Hematopoietic multipotent progenitor cell (in vitro differentiated cells): ENCODE measurements at places on chromosomes 5 and 9.

- no peak for DNase-seq
These were observed 1.3 kb downstream of the RANBP3L start for GRCh38 chr5:36300191-36300926.

DNA sequence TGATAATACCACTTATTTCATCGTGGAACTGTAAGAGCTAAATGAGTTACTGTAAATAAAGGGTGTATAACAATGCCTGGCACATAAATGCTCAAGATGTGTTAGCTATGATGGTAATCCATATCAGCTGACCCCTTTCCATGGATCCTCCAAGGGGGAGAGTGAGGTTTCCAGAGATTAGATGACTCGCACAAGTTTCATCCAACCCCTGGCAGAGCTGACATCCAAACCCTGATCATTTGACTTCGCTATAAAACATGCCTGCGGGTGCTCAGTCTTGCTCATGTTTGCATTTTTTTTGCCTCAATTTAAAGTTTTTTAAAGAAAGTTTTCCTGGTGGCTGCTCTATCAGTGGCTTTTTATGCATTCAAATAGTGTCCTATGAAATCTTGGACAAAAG lies 145.7 kb upstream of the SMIM23 start:
- DNase-seq, result no peak

GRCh38 chr9:3480353-3480655 lies 45.5 kb downstream of the RFX3 start:
- DNase-seq, result no peak

DNA sequence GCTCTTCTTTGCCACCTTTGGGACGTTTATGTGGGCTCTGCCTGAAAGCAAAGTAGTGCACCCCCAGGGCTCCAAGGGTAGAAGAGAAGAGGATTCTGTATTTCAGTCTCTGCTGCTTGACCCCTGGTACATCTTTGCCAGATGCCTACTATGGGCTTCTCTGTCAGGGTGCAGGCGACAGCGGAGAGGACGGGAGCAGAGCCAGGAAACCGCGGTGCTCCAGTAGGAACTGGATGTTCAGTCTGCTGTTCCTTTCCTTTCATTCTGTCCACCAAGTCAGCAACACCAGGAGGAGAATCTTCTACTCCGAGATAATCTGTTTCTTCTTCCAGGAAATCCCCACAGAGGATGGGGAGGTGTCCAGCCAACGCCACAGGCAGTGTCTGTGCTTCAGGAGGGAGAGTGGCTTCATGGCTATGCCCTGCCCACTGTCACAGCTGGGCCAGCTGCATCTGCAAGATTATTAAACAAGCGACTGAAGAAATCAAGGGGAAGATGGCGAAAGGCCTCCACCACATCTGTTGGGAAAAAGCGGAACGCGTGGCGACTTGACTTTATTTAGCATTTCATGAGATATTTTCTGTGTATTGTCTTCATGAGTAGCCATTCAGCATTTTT lies 398.3 kb downstream of the IRX1 start:
- no peak for DNase-seq

DNA sequence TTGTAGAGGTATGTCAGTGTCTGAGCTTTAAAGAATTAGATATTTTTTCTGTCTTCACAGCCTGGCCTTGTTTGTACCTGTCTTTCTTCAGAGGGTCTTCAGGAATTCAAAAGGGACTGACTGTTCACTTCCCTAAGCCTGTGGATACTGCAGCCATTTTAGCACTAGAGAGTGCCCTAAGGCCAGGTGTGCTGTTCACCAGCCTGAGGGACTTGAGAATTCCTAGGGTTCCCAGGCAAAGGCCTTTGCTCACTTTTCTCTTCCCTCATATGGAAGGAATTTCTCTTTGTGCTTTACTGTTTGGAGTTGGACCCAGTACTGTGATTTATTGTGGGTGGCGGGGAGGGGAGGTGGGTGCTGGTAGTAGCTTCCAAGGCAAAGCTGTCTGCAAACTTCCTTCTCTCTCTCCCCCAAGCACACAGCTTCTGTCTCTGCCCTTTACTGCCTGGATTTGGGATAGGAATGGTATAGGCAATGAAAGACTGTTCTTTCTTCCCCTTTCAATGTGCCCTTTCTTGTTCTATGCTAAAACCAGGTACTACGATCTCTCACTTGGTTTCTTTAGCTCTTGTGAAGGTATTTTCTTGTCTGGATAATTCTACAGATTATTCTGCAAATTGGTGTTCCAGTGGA lies 9.7 kb upstream of the LRRC70 start:
- no peak for DNase-seq

DNA sequence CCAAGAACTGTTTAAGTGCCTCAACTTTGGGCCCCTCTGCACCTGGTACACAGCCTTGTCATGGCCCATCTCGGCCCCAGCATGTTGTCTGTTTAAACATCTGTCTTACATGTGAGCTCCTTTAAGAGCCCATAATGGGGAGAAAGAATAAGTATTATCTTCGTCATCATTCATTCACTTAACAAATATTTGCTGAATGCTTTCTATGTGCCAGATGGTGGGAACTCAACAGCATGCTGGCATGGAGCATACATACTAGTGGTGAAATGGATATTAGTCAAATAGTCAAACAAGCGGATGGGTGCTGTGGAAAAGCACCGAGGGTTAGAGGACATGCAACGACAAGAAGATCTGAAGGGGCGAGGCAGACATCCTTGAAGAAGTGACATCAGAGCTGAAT lies 54.5 kb downstream of the GABBR2 start:
- no peak for DNase-seq

DNA sequence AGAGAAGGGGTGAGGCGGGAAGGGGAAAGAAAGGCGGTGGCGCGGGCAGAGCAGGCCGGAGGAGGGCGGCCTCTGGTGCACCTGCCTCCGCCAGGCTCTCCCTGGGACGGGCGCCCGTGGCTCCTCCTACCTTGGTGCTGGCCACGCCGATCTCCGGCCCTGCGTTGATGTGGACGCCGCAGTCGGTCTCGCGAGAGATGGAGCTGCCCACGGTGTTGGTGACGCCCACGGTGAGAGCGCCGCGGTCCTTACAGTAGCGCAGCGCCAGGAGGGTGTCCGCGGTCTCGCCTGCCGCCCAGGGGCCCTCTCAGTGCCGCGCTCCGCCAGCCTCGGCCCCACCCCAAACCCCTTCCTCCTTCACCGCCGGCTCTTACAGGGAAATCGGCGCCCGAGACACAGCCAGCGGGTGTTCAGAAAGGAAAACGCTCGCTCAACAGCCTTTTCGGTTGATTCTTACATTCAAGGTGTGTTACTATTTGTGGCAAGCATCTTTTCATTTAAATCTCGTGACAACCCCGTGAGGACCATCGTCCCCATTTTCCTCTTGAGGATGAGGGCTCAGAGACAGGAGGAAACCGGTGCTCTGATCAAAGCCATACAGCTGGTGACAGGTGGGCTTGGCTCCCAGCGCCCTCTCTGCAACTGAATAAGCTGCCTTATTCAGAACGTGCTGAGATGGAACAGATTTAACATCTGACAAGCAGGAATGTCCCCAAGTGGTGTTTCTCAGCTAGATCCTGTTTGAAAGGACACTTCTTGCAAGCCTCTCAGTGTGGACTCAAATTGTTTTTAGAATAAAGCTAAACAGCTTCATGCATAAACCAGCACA lies 22.0 kb upstream of the MAPK9 start:
- DNase-seq, result peak; percentile 72

DNA sequence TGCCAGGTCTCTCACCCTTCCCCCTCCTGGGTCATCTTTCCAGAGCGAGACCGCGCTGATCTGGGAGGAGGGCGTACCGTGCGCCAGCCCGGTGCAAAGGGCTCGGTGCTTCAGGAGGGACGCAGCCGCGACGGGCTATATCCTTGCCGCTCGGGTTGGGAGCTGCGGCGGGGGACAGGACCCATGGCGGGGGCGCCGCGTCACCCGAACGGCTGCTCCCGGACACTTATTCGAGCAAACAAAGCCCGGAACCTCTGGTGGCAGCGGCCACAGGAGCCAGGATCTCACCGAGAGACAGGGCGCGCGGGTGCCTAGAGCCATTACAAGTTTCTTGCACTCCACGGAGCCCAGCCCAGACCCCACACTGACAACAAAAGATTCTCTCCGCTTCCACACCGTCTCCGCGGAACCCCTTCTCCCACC lies 1.3 kb downstream of the SEMA6A start:
- DNase-seq, result no peak

- DNase-seq, result no peak
These were observed 172.2 kb upstream of the ZNF608 start for GRCh38 chr5:124918618-124919017.

GRCh38 chr9:88936132-88936531 lies 55.1 kb upstream of the S1PR3 start:
- no peak for DNase-seq

DNA sequence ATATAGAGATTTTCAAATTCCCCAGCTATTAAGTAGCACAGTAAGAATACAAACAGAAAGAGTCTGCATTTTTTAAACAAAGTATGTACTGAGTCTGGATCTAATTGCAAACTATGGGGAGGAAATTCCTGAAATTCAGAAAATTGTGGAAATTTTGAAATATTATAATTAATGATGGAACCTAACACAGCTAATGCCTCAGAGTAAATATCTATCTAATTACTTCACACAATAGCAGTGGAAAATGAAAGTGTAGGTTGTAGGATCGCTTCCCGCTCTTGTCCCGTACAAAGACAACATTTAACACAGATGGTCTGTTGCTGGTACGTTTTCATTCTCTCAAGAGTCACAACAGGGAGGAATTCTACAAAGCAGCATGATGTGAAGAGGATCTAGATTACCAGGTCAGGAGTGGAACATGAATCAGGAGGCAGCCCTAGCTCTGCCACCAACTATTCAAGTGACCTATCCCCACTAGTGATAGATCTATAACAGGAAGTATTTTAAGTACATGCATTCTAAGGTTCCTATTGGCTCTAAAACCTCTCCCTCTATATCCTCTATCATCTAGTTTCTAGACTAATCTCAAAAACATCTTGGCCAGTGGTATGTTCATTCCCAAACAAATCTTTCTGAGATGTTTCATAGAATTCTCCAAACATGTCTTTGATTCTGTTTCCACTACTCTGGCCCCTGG lies 58.9 kb upstream of the GRAMD2B start:
- DNase-seq, result no peak

- no peak for DNase-seq
These were observed 12.2 kb upstream of the S1PR3 start for GRCh38 chr9:88979021-88979420.

GRCh38 chr5:89556215-89556913 lies 673.4 kb upstream of the MEF2C start:
- DNase-seq, result no peak

GRCh38 chr5:158108177-158108576 lies 249.2 kb upstream of the CLINT1 start:
- no peak for DNase-seq

DNA sequence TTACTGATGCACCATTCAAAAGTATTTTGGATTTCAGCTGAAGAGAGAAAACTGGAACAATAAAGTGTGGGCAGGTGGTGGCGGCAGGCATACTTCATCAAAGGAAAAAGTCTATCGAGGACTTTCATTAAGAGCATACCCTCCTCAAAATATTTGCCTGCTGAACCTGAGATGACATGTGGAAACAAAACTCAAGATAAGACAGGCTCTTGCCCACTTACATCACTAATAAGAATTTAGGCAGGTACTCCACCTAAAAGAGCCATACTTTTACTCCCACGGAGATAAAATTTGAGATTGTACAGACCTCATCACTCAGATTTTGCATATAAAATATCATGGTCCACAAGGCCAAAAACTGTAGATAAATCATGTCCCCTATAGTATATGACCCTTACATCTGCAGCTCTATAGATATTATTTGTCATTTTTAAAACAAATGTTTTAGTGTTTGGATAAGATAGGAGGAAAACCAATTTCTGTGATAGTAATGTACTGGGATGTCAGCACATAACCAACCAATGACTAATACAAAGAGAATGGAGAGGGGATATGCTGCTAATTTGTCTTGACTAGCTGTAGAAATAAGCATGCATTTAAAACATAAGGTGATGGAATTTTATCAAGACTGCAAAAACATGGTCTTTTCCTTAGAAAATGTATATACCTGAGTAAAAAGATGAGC lies 730.6 kb upstream of the ZNF608 start:
- no peak for DNase-seq

GRCh38 chr9:1273859-1274258 lies 223.7 kb downstream of the DMRT2 start:
- no peak for DNase-seq

GRCh38 chr5:178492278-178492677 lies 97.9 kb downstream of the COL23A1 start:
- DNase-seq, result no peak

- no peak for DNase-seq
These were observed 143.9 kb downstream of the OR2K2 start for GRCh38 chr9:111186021-111186530.

- no peak for DNase-seq
These were observed 96.4 kb downstream of the CAMSAP1 start for GRCh38 chr9:135810806-135811575.

GRCh38 chr5:174204535-174205313 lies 159.2 kb downstream of the NSG2 start:
- no peak for DNase-seq

- DNase-seq, result no peak
These were observed 63.0 kb downstream of the TRIO start for GRCh38 chr5:14206028-14206725.

DNA sequence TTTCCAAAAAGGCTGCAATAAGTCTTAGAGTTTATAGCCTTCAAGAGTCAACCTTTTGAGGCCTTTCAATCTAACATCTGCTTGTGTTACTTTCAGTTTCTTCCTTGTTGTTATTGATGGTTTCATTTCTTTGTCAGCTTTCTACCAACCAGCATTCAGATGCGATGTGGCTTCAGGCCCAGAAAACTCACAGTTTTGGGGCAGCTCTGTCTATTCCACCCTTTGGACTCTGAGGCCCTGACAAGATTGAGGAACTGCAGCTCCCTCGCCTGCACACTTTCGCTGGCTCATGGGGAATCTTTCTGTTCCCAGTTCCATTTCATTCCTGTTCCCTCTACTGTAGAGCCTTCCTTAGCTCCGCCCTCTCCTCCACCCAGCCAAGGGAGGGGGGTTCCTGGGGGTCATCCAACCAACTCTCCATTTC lies 13.3 kb upstream of the WHRN start:
- DNase-seq, result no peak

- DNase-seq, result no peak
These were observed 845 bp downstream of the ECSCR start for GRCh38 chr5:139461698-139462097.

DNA sequence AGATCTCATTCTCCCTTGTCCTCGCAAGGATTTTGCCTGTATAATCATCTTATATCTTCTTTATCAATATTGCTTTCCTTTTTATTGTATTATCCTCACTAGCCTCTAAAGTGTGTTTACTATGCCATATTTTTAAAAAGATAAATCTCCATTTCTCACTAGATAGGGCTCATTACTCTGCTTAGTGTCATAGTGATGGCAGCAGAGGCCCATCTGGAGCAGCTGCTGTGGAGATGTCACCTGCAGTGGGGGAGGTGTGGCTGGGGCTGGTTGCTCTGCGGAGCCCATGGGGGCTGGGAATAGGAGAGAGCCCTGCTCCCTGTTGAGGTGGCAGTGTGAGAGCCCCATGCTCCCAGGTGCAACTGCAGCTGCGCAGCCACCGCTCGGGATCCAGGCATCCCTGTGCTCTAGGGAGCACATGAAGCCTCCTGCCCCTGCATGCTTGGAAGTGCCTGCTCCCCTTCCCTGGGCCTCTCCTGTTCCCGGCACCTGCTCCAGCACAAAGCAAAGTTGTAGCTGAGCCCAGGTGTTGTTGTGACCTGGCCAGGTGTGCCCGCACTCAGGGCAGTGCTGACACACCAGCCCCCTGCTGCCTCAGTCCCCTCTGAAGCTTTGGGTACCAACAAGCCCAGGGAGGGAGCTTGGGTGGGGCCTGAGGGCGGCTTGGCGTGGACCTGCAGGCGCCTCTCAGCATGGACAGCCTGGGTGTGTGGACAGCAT lies 144.6 kb upstream of the MRPS30 start:
- no peak for DNase-seq
